Stimulated activated memory B cell treated with anti-CD40 and anti-IgM and Interleukin-4, amounts not matched to agents 10 μg/mL and 1 μg/mL and 100 μg/mL, for 72 hours (primary cell): ENCODE measurements at places on chromosomes 13 and 19.

- ATAC-seq: no peak
Measured at GRCh38 chr19:7902796-7903243, 857 bp upstream of the MAP2K7 start.

GRCh38 chr19:46776927-46777911, 11.2 kb downstream of the SLC1A5 start:
- ATAC-seq: no peak

GRCh38 chr13:60933638-60934037, 482.0 kb downstream of the PCDH20 start:
- no peak for ATAC-seq

GRCh38 chr13:47454986-47455385, 546.1 kb downstream of the SUCLA2 start:
- no peak for ATAC-seq

- ATAC-seq: no peak
Measured at GRCh38 chr13:34826432-34826831, 115.6 kb upstream of the NBEA start.

GRCh38 chr13:113225515-113225914, 16.1 kb downstream of the CUL4A start:
- ATAC-seq: no peak

- no peak for ATAC-seq
Measured at GRCh38 chr13:36920616-36921185, 663 bp upstream of the SMAD9 start.
